ENCODE measurements at places on chromosomes 7 and 10. TPM values are rescaled to one million over a fixed set of nuclear protein-coding genes. Genes with fewer than 3 reads are reported as not detected.
A peak's percentile ranks its signal among the peaks of the same experiment; 100 is the strongest.

DNA sequence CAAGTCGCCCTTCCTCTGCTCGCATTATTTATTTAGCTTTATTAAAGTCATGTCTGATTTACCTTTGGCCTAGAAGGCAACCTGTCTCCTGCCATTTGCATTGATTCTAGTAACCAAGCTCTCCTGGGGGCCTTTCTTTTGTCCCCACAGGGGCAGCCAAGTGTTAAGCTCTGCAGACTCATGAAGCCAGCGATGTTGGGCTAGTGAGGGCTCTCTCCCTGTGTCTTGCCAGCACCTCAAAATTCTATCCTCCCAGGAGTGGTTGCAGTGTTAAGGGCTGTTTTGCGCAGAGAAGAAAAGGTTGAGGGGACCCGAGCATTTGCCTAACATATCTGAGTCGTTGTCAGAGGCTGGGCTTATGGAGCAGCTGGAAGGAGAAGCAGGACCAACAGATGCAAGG, 61.9 kb downstream of the AOC1 start:
- H3K27me3 ChIP-seq = no peaks in the 10 kb centered on the region
- no peak overlapping the region for H3K27ac ChIP-seq
- no peaks in the 10 kb centered on the region for H3K4me1 ChIP-seq
- H3K4me3 ChIP-seq = no peak overlapping the region
- DNase-seq = no peak

DNA sequence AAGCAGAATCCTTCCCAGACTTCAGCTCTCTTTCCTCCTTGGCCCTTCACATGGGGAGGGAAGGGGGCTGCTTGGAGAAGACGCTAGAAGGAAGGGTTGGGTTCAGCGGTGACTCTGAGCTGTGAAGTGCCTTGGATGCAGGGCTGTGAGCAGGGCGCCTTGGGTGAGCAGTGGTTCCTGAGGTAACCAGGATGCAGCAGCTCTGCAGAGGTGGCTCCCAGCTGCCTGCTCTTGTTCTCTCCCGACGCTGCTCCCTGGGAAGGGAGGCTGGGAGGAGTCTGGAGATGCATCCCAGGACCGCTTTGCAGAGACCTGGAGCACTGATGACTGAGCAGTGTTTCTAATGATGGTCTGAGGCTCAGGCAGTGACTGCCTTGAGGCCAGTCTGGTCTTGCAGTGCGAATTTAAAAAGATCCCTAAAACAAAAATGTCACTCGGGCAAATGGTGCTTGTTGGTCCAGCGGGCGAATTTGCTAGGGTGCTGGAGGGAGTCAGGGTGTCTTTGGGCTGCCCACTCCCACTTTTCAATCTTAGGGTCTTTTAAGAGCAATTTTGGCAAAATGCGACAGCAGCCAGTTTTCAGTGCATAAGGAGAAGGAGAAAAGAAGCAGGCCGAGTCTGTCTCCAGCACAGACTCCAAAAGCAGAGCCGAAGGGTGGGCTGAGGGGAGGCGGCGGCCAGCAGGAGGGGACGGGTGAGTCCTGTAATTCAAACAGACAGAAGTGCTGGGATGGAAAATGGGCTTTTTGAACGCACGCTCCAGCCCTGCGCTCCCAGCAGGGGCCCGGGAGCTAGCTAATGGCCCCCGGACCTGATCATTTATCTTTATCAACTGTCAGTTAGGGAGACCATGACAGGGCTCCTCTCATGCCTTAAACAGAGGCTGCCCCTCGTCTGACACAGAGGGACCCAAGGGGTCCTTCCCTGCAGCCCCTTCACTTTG, 191.2 kb upstream of the SHH start:
- no peaks in the 10 kb centered on the region for H3K27me3 ChIP-seq
- no peak overlapping the region for H3K27ac ChIP-seq
- no peak overlapping the region for H3K4me3 ChIP-seq
- no peaks in the 10 kb centered on the region for H3K4me1 ChIP-seq
- no peaks in the 10 kb centered on the region for H3K36me3 ChIP-seq

DNA sequence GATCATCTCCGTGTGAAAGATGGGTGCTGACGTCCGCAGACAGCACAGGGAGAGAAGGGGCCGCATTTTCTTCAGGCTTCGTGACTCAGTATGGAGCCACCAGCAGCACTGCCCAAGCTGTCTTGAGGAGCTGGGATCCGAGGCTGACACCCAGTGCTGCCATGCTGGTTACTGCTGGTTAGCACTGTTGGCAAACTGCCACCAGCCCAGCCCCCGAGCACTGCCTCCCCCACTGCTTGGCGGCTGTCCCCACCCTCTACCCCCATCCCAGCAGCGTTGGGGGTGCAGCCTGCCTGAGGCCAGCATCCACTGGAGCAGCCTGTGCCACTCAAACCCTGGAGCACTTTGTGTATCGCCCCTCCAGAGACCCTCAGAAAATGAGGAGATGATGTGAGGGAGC, 35.8 kb upstream of the EN2 start:
- no peaks in the 10 kb centered on the region for H3K4me1 ChIP-seq
- no peak overlapping the region for H3K27ac ChIP-seq
- H3K36me3 ChIP-seq = no peaks in the 10 kb centered on the region
- H3K4me3 ChIP-seq = no peak overlapping the region
- H3K27me3 ChIP-seq = no peaks in the 10 kb centered on the region
- no peak for DNase-seq

GRCh38 chr7:142303650-142304049, 45.8 kb upstream of the PRSS58 start:
- H3K27me3 ChIP-seq = no peaks in the 10 kb centered on the region
- H3K4me1 ChIP-seq = no peaks in the 10 kb centered on the region
- no peak for DNase-seq
- H3K36me3 ChIP-seq = no peaks in the 10 kb centered on the region
- no peak overlapping the region for H3K4me3 ChIP-seq

GRCh38 chr10:72875250-72876055, 18.1 kb upstream of the OIT3 start:
- H3K4me1 ChIP-seq = no peaks in the 10 kb centered on the region
- H3K27me3 ChIP-seq = no peaks in the 10 kb centered on the region
- H3K27ac ChIP-seq = no peak overlapping the region
- H3K36me3 ChIP-seq = no peaks in the 10 kb centered on the region

DNA sequence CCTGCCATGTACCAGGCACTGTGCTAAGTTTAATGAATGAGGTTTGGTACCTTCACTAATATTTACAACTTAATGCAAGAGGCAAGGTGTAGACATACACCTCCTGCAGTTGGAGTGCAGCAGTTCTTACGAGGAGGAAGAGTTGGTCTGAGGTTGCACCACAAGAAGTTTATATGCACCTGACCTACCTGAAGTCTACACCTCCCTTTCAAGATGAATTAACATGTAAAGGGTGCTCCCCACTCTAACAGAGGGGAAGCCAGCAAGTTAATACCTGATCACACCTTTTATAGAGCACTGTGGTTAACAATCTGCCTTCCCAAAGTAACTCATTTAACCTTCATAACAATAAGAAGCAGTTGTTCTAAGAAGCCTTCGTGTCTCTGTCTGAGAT, 120.0 kb downstream of the LYZL1 start:
- DNase-seq = no peak
- H3K4me1 ChIP-seq = peaks cover 7% of the 10 kb centered on the region
- no peaks in the 10 kb centered on the region for H3K36me3 ChIP-seq
- no peaks in the 10 kb centered on the region for H3K27me3 ChIP-seq

- H3K4me3 ChIP-seq = no peak overlapping the region
- no peaks in the 10 kb centered on the region for H3K27me3 ChIP-seq
- DNase-seq = no peak
Measured at GRCh38 chr7:137961200-137962177, 40.4 kb downstream of the CREB3L2 start.

DNA sequence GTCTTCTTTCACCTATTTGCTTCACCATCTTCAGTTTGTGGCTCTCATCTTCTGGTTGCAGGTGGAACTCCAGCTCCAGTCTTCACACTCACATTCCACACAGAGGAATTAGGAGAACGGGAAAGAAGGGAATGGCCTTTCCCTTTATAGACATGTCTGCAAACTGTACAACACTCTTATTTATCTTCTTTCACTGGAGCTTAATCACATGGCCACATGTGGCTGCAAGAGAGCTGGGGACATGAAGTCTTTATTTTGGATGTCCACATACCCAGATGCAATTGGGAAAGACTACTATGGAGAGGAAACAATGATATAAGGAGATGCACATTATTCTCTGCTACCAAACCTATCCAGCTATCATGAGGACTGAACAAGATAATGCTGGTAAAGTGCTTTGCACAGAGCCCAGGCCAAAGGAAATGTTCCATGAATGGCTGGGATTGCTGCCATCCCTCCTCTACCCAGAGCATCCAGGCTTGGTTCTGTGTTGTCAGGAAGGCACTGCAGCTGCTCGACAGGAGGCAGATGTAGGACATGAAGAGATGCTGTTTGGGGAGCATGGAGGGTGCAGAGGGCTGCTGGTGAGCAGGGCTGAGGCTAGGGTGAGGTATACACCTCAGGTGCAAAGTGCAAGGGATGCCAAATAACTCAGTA, 183.8 kb upstream of the TBX20 start:
- no peak overlapping the region for H3K27ac ChIP-seq
- no peaks in the 10 kb centered on the region for H3K27me3 ChIP-seq
- no peaks in the 10 kb centered on the region for H3K4me1 ChIP-seq

DNA sequence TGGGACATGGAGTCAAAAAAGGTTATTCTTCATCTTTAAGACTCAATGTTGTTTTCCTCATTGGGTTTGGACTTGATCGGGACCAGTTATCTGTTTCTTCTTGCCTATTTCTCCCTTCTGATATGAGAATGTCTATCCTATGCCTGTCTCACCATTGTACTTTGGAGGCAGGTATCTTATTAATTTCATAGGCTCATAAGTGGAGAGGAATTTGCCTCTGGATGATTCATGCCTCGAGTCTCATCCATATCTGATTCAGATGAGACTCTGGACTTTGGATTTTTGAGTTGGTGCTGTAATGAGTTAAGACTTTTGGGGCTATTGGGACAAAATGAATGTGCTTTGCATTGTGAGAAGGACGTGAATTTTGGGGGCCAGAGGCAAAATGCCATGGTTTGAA, 36.2 kb upstream of the CCDC7 start:
- H3K4me1 ChIP-seq = no peaks in the 10 kb centered on the region
- no peaks in the 10 kb centered on the region for H3K36me3 ChIP-seq
- H3K4me3 ChIP-seq = no peak overlapping the region
- no peak overlapping the region for H3K27ac ChIP-seq

- peaks cover 37% of the 10 kb centered on the region for H3K4me1 ChIP-seq
- H3K36me3 ChIP-seq = no peaks in the 10 kb centered on the region
- H3K27ac ChIP-seq = no peak overlapping the region
- H3K27me3 ChIP-seq = no peaks in the 10 kb centered on the region
- no peak for DNase-seq
- H3K4me3 ChIP-seq = no peak overlapping the region
Measured at GRCh38 chr7:47514818-47515217, 67.1 kb downstream of the TNS3 start.

- no peaks in the 10 kb centered on the region for H3K27me3 ChIP-seq
- H3K4me1 ChIP-seq = no peaks in the 10 kb centered on the region
- H3K4me3 ChIP-seq = no peak overlapping the region
- H3K27ac ChIP-seq = no peak overlapping the region
Measured at GRCh38 chr10:27947540-27947939, 51.3 kb downstream of the ODAD2 start.

DNA sequence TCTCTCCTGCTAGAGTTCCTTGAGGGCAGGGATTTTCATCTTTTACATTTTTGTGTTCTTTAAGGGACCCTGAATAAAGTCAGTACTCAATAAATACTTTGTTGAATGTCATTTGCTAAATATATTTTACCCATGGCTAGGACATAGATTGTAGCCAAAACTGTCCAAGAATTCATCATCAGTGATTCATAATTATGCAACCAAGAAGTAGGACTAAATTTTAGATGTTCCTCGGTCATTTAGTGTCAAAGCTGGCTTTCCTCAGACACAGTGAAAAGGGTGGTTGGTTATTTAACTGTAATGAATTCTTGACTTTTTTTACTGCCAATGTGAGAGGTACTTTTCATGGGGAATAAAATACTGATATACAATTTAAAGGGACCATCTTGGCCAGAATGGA, 3.3 kb downstream of the NUDT13 start:
- no peaks in the 10 kb centered on the region for H3K36me3 ChIP-seq
- DNase-seq = no peak

- H3K4me1 ChIP-seq = peaks cover 17% of the 10 kb centered on the region
- H3K27ac ChIP-seq = peak overlapping the region; percentile 74
- no peaks in the 10 kb centered on the region for H3K27me3 ChIP-seq
- H3K36me3 ChIP-seq = no peaks in the 10 kb centered on the region
- peak; percentile 31 for DNase-seq
- H3K4me3 ChIP-seq = no peak overlapping the region
Measured at GRCh38 chr10:33509231-33509831, 174.9 kb upstream of the NRP1 start.

GRCh38 chr10:102554531-102554930, 50.8 kb downstream of the SUFU start:
- no peaks in the 10 kb centered on the region for H3K36me3 ChIP-seq
- H3K4me1 ChIP-seq = no peaks in the 10 kb centered on the region
- H3K27ac ChIP-seq = no peak overlapping the region

DNA sequence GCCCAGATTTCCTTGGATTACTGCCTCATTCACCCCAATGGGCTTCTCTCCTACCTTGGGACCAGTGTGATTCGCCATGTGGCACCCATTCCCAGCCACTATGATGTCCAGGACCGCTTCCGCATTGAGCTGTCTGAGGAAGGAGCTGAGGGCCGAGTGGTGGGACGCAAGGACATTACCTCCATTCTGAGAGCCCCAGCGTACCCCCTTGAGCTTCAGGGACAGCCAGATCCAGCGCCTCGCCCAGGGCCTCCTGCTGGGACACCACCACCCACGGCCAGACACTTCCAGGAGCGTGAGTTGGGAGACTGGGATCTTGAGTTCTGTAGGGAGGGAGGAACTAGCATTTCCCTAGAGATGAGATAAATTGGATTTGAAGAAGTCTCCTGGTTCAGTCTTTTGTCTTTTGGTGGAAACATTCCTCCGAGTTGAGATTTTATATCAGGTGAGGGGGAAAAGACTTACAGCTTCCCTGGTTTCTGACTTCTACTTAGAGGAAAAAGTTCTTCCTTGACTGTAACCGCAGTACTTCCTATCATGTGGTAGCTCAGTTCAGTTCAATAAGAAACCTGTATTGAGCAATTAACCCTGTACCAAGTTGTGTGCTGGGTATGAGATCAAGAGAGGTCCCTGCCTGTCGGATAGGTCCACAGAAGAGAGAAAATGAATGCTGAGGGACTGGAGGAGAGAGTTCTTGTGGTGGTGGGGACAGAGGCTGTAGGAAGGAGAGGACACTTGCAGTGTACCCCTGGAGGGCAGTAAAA, 1.3 kb downstream of the MOSPD3 start:
- H3K27me3 ChIP-seq = no peaks in the 10 kb centered on the region
- no peaks in the 10 kb centered on the region for H3K4me1 ChIP-seq
- DNase-seq = no peak
- H3K36me3 ChIP-seq = no peaks in the 10 kb centered on the region

GRCh38 chr10:88049204-88049603, 185.8 kb downstream of the PTEN start:
- DNase-seq = no peak
- H3K27ac ChIP-seq = no peak overlapping the region
- H3K36me3 ChIP-seq = no peaks in the 10 kb centered on the region

- no peaks in the 10 kb centered on the region for H3K27me3 ChIP-seq
- peaks cover 5% of the 10 kb centered on the region for H3K4me1 ChIP-seq
- DNase-seq = no peak
- peaks cover 21% of the 10 kb centered on the region for H3K36me3 ChIP-seq
- no peak overlapping the region for H3K4me3 ChIP-seq
Measured at GRCh38 chr7:149620961-149621360, 123.4 kb upstream of the ZNF746 start.

The CYP3A7 gene
- total RNA-seq = 0.56 TPM

The HPS1 gene
- 38.7 TPM for total RNA-seq

The POLD2 gene
- total RNA-seq = 42.8 TPM

The DOCK4 gene
- total RNA-seq = 8.4 TPM

The TWIST1 gene
- 0.51 TPM for total RNA-seq

The IFIT1B gene
- total RNA-seq = not detected

The MYH16 gene
- total RNA-seq = not detected

The NPSR1 gene
- not detected for total RNA-seq

The STK31 gene
- total RNA-seq = 0.69 TPM

The EN2 gene
- not detected for total RNA-seq

The A1CF gene
- 14.4 TPM for total RNA-seq

The NCF1 gene
- total RNA-seq = 1.3 TPM

The MAGI2 gene
- total RNA-seq = 4.0 TPM

The CTTNBP2 gene
- 15.4 TPM for total RNA-seq

The NKX1-2 gene
- total RNA-seq = not detected

Measured in pancreas (tissue), 10 donors.